Caco-2 (cell line): ENCODE measurements at places on chromosomes 7 and 10. TPM values are rescaled to one million over a fixed set of nuclear protein-coding genes. Genes with fewer than 3 reads are reported as not detected.

The TIMM23B gene
- total RNA-seq = 37.0 and 39.3 TPM in 2 replicates

The FAM24B gene
- 17.7 and 19.0 TPM in 2 replicates for total RNA-seq

The PYROXD2 gene
- total RNA-seq = 2.2 and 4.9 TPM in 2 replicates

The ZNF365 gene
- total RNA-seq = not detected in 2 replicates

The CYP26C1 gene
- 0.09 and 0.16 TPM in 2 replicates for total RNA-seq

The IDE gene
- 84.8 and 85.5 TPM in 2 replicates for total RNA-seq

The MMRN2 gene
- 0.21 and 0.64 TPM in 2 replicates for total RNA-seq

The SYT15 gene
- total RNA-seq = 0.43 and 0.60 TPM in 2 replicates

The NUTM2D gene
- total RNA-seq = 2.9 and 4.4 TPM in 2 replicates

The C7orf57 gene
- not detected in 2 replicates for total RNA-seq

The FBXO24 gene
- 1.4 and 1.5 TPM in 2 replicates for total RNA-seq

The TM9SF3 gene
- 176 and 184 TPM in 2 replicates for total RNA-seq

- DNase-seq = no peak
Measured at GRCh38 chr10:120480065-120480600, 23.1 kb downstream of the PLPP4 start.

- DNase-seq = no peak
Measured at GRCh38 chr7:111240371-111240770, 149.4 kb downstream of the LRRN3 start.

GRCh38 chr10:133217800-133218589 lies 12.0 kb upstream of the UTF1 start:
- DNase-seq = no peak

- no peak for DNase-seq
Measured at GRCh38 chr7:12620371-12620770, 49.9 kb downstream of the SCIN start.

DNA sequence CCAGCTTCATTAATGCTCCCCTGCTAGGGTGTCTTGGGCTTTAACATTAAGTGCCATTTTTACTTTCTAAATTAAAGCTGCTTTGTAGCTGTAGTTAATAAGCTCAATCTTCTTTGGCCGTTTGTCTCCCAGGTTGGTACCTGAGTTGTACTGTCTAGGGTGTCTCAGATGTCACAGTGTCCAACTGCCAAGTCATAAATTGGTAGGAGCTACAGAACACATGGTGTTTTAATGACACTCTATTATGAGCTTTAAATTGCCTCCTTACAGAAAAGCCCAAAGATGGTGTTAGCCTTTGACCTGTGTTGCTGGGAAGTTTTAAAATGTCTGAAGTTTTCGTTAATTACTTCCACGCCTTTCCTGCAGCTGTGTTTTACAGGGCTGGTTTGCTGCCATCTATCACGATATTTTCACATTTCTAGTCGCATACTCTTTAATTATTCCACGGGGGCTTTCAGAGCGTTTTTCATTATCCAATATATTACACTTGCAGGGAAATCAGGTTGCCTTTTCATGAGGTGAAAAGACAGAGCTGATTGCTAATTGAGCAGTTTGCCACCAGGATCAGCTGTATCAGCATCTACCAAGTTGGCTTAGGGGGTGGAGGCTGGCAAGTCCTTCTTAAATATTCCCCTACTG lies 247.8 kb upstream of the PLPP4 start:
- no peak for DNase-seq

DNA sequence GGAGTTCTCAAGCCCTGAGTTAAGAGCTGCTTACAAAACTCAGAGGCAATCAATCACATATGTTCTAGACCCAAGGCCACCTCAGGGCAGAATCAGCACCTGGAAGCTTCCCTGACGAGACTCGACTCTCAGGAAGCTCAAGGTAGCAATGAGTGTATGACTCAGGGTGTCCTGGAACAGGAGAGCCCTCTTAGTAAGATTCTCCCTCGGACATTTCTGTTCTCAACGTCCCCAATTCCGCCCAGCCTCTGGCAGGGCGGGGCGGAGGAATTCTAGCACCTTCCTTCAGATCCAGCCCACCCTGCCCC lies 39.6 kb upstream of the PROSER2 start:
- no peak for DNase-seq

DNA sequence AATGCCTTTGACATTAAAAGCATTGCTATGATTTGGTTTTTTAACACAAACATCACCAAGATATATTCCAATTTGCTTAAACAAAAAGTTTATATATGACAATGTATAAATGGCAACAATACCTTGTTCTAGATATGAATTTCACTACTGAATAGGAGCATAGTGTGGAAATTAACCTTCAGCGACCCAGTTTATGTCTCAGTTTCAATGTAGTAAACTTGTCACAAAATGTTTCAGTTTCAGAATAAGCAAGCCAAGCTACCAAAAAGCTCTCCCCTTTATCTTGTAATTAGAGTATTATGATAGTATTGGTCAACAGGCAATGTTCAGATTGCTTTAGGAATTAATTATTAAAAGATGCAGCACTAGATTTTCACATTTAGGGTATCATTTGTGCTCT lies 99.6 kb upstream of the PCDH15 start:
- DNase-seq = no peak

- no peak for DNase-seq
Measured at GRCh38 chr7:141590071-141590470, 38.9 kb downstream of the AGK start.

DNA sequence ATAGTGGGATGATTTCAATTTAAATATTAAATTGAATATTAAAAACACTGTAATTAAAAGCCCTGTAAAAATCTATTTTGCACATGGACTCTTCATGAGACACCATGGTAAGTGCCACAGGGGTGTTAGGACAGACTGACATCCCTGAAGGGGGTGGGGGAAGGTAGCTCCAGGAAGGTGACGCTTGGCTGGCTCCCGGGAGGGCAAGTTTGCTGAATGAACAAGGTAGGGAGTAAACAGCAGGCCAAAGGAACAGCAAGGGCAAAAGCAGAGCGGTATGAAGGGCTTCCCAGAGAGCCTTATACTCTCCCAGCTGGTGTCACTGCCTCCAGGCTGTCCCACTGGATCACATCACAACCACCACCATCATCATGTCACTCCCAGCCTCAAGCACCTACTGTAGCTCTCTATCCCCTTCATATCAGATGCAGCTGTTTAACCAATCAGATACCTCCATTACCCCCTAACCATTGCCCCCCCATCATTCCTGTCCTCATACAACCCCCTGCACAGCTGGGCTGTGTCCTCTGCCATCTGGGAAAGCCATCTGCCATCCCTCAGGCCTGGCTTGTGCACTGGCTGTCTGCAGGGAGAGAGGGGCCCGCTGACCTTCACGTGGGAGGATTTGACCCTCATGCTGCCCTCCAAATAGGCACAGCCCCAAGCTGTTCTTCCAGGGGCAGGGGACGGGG lies 19.5 kb downstream of the HSPA12A start:
- no peak for DNase-seq

DNA sequence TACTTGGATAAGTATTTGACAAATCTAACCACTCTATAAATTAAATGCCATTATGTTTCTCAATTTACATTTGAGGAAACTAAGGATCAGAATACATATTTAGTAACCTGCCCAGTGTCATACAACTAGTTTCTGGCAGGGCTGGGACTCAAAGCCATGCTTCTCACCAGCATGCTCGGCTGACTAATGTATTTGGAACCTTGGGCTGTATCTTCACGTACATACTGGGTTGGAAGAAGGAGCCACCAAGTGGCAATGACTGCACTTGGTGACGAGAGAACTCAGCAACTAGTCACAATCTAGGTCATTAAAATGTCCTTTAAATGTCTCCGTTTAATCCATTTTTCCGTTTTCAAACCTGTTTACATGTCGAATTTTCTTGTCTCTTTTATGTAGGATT lies 42.9 kb downstream of the CHRM2 start:
- DNase-seq = no peak

- DNase-seq = no peak
Measured at GRCh38 chr7:29809533-29810155, 3.3 kb downstream of the WIPF3 start.

DNA sequence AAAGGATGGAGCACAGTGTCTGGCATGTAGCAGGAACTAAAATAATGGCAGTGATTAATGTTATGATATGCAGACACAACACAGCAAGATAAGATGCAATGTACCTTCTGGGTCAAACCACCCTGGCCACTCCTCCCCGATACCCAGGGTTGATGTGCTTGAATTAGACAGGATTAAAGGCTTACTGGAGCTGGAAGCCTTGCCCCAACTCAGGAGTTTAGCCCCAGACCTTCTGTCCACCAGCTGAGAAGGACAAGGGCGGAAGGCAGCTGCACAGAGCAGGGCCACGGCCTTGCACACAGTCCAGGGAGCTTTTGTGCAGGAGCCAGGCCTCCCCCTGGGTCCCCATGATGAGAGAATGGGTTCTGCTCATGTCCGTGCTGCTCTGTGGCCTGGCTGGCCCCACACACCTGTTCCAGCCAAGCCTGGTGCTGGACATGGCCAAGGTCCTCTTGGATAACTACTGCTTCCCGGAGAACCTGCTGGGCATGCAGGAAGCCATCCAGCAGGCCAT lies at the start of gene RBP3:
TSS of gene RBP3 (plus strand) at position 226 of the 514 bp plus-strand sequence. CDS start at position 348, 122 bp downstream.
- no peak for DNase-seq

- DNase-seq = no peak
Measured at GRCh38 chr7:69787736-69788431, 189.6 kb downstream of the AUTS2 start.

- DNase-seq = no peak
Measured at GRCh38 chr7:34059136-34059828, 153.9 kb downstream of the BMPER start.

- no peak for DNase-seq
Measured at GRCh38 chr7:157560710-157561522, 224.1 kb downstream of the DNAJB6 start.

- no peak for DNase-seq
Measured at GRCh38 chr7:98877692-98878364, 504 bp upstream of the TRRAP start.

GRCh38 chr10:7011994-7012393 lies 398.8 kb downstream of the SFMBT2 start:
- DNase-seq = no peak

DNA sequence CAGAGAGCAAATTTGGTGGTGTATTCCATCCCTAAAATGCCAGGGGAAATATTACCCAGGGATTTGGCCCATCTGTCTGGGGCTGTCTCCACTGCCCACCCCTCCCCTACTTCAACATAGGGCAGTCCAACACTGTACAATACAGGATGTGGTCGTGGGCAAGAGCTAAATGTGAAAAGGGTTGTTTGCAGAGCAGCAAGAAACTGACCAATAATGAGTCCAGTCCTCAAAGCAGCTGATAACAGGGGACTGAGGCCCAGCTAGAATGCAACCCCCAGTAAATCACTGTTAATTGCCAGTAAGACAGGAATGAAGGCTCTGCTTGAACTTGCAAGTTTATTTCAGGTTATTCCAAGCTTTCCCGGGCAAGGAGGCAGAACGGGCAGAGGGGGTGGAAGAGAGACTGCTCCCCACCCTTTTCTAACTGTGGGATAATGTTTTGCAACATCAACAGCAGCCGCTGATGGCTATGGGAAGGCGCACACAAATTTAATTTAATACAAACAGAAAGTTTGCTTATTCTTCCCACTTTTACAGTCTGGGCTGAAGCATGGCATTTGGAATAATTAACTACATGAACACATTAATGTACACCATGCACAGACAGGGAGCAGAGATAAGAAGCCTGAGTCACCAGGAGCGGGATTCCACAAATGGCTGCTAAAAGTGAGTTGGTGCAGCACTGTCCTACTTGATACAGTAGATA lies 36.8 kb downstream of the AFAP1L2 start:
- DNase-seq = peak; percentile 62

DNA sequence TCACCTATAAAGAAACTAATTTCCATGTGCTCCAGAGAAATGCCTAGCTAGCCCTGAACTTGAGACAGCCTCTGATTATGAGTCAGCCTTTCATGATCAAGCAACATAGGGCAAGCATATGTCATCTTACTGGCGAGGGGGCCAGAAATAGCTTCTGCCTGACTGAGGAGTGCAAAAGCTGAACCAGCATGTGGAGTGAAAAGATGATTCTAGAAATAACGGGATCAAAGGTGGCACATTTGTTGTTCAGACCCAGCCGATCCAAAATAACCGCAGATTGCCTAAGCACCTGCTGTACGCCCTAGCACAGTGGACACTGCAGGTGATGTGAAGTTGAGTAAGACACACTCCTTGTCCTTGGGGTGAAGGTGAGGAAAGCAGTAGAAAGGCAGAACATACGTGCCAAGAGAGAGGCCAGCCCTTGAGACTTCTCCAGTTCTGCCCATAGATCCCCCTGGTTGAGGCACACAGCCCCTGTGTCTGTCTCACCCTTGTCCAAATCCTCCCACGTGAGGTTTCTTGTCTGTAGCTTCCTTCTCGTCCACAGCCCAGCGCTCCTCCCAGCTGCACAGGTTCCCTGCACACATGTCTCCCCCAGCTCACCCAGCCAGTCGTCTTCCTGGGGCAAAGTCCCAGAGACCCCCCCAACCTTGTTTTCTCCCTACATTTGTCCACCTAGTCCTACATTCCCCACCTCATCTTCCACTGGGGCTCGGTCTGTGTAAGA lies 2.8 kb upstream of the BCL7B start:
- no peak for DNase-seq

DNA sequence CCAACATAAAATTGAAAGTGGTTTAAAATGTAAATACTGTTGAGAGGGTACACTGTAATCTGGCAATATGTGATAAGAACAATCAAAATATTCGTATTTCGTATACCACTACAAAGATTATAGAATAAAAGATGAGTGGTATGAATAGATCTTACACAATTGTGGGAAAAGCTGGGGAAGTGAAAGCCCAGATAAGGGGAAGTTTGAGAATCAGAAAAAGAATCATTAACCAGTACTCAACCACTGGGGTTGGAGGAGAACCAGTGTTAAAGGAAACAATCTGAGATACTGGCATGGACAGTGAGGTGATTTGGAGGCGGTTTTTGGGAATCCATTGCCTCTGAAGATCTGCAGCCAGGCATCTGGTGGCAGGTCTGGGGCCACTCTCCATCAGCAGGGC lies 59.7 kb upstream of the CDK14 start:
- no peak for DNase-seq

DNA sequence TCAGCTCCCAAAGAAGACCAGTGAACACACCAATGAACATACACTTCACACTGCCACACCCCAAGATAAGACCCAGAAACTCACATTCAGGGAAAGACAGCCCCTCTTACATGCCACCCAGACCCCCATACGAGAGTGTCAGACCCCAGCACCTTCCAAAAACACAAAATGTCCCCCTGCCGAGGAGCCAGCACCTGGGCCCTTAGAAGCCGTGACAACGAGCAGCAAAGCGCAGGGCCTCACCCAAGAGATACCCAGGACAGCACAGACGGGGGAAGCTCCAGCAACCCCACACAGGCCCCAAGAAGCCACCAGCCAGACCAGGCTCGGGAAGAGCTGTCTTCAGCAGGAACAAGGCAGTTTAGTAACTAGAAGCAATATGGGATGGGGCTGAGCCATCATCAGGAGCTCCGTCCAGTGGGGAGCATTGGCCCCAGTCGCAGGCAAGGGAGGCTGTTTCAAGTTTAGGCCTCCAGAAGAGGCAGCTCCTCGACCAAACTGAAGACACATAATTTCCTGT lies 243.6 kb downstream of the PTPRN2 start:
- no peak for DNase-seq

DNA sequence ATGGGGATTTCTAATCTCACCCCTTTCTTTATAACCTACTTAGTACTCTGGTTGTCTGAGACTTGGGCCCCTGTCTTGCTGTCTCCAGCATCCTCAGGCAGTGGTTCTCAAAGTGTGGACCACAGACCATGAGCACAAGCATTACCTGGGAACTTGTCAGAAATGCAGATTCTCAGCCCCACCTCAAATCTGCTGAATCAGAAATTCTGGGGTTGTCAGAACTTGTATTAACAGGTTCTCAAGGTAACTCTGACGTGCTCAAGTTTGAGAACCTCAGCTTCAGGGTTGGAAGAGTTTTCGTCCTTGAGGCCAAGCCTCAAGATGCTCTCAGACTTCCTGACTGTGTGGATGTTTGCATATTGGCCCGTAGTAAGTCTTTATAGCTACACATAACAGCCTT lies 97.4 kb downstream of the REEP3 start:
- DNase-seq = no peak

GRCh38 chr10:125557311-125557710 lies 125.7 kb downstream of the TEX36 start:
- DNase-seq = peak; percentile 5
